ENCODE measurements at places on chromosomes 1 and 21. TPM values are rescaled to one million over a fixed set of nuclear protein-coding genes. Genes with fewer than 3 reads are reported as not detected.

The CRYBG2 gene
- not detected for total RNA-seq

The RHOU gene
- total RNA-seq: 1.2 TPM

The FMO2 gene
- total RNA-seq: 6.2 TPM

The GPR161 gene
- 30.5 TPM for total RNA-seq

The AMY1B gene
- total RNA-seq: not detected

The AIRE gene
- not detected for total RNA-seq

The FH gene
- 71.7 TPM for total RNA-seq

The NEGR1 gene
- 22.2 TPM for total RNA-seq

The U2AF1 gene
- 27.4 TPM for total RNA-seq

The CTSK gene
- total RNA-seq: 383 TPM

The GUCA2A gene
- not detected for total RNA-seq

The AQP10 gene
- not detected for total RNA-seq

The SLC9C2 gene
- not detected for total RNA-seq

The ERRFI1 gene
- total RNA-seq: 22.1 TPM

The COL9A2 gene
- total RNA-seq: 2.7 TPM

The HPCA gene
- total RNA-seq: 0.49 TPM

The TNNI3K gene
- not detected for total RNA-seq

The SUSD4 gene
- not detected for total RNA-seq
